HT-29 (cell line): ENCODE measurements at places on chromosomes 2 and 18. TPM values are rescaled to one million over a fixed set of nuclear protein-coding genes. Genes with fewer than 3 reads are reported as not detected.

TTR gene
- 1.3 and 2.8 TPM in 2 replicates for total RNA-seq

ANKRD39 gene
- total RNA-seq: 26.8 and 31.7 TPM in 2 replicates

SPP2 gene
- total RNA-seq: not detected in 2 replicates

WDR35 gene
- total RNA-seq: 3.9 and 4.4 TPM in 2 replicates

CNTNAP5 gene
- total RNA-seq: not detected in 2 replicates

PNKD gene
- 73.9 and 77.2 TPM in 2 replicates for total RNA-seq

SH3RF3 gene
- 0.05 and 0.16 TPM in 2 replicates for total RNA-seq

AQP4 gene
- not detected in 2 replicates for total RNA-seq

CLEC4F gene
- not detected in 2 replicates for total RNA-seq

IL1B gene
- 0.13 and 0.20 TPM in 2 replicates for total RNA-seq

RGPD6 gene
- 9.9 and 13.9 TPM in 2 replicates for total RNA-seq

KCNJ3 gene
- total RNA-seq: 2.2 and 2.3 TPM in 2 replicates

TM4SF20 gene
- total RNA-seq: 0.36 TPM in 1 of 2 replicates, not detected in the other

GRCh38 chr2:25692143-25692542 lies 18.8 kb upstream of the DTNB start:
- DNase-seq: no peak

GRCh38 chr2:99571533-99571932 lies 81.7 kb upstream of the REV1 start:
- DNase-seq: no peak

- DNase-seq: no peak
These were observed 104.0 kb downstream of the KCNE4 start for GRCh38 chr2:223155956-223156355.

DNA sequence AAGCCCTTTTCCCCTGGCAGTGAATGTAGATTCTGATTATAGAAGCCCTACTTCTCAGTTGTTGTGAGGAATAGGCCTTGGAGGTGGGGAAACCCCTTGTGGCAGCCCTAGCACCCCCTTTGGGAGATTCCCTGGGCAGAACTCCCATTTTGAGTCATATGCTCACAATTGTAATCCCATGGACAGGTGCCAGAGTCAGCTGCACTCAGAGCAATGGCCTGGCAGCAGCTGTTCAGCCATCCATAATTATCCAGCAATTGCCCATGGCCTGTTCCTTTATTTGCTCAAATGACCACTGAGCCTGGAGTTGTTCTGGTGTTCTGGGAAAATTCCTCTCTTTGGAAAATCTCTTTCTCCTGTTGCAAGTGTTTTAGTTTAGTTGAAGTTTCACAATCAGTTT lies 71.7 kb downstream of the PTRHD1 start:
- DNase-seq: no peak

- no peak for DNase-seq
These were observed 33.6 kb upstream of the CELF4 start for GRCh38 chr18:37598966-37599896.

DNA sequence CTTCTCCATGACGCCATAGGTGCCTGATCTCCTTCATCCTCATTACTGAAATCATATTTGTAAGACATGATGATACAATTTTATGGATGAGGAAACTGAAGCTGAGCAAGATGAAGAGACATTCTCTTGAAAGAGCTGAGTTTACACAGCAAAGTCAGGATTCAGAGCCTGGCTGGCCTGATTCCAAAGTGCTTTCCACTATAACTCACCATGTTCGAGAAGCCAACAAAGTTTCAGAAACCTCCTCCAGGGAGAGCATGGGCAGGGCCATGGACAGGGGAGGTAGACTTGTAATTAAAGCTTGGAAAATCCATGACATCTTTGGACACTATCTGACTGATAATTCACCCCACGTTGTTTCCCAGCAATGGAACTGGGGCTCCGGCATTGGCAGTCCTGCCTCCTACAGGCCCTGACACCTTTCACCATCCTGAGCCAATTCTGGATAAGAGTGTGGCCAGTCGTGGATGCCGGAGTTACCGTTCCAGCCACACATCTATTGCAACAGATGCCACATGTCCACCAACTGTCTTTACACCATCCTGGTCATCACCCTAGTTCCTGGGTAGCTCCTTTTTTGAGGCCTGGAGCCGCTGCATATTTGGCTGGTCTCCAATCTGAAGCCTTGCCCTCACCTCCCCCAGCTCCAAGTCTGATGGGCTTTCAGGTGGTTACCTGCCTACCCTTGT lies 85.0 kb upstream of the PPP1CB start:
- DNase-seq: no peak

GRCh38 chr18:38369772-38370690 lies 804.4 kb upstream of the CELF4 start:
- no peak for DNase-seq

GRCh38 chr18:79512461-79513380 lies 117.0 kb downstream of the NFATC1 start:
- DNase-seq: no peak

- DNase-seq: no peak
These were observed 92.1 kb downstream of the IRS1 start for GRCh38 chr2:226707499-226707898.

DNA sequence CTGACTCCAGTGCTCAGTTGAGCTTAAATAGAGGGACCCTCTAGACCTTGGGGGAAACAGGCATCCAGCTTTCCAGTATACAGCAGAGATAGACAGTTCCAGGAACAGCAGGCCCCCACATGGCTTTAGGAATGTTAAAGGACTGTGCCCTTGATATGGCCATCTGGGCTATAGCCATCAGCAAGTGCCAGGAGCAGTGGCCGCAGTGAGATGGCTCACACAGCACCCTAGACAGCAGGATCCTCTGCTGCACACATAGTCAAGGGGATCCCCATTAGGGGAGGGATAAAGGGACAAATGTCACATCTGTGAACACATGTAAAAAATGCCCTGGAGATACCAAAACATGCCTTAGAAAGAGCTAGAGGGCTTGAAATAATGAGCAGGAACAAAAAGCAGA lies 213.4 kb downstream of the PTH2R start:
- DNase-seq: no peak

GRCh38 chr2:239128706-239129105 lies 272.1 kb downstream of the HDAC4 start:
- DNase-seq: no peak

DNA sequence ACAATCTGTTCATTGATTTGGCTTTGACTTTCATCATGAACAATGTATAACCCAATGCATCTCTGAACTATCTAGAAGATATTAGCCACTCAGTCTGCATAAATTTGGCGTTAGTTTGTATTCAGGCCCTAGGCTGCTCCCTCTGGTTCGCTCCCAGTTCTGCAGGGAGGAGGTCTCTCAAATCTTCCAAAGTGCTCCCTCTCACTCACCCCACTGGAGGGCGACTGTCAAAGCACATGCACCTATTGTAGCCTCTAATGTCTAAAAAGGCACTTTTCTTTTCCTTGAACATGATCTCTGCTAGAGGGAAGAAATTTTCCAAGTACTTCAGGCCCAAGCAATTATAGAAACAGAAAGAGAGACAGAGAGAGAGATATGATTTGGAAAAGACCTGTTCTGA lies 291.5 kb downstream of the TDRD15 start:
- peak; percentile 7 for DNase-seq

DNA sequence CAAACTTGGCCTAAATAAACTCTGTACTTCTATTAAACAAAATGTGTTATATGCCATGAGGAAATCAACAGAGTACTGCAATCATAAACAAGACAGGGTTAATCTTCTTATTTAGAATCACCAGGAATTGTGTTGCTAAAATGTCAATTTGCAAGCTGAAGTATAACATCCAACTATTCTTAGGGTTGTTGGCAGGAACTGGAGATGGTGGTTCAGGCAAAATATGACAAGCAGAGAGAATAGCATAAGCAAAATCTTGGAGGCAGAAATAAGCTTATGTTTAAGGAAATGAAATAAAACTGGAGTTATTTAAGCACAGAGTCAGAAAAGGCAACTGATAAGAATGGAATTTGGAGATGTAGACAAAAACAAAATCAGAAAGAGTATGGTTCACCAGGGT lies 463.8 kb upstream of the SLC8A1 start:
- DNase-seq: no peak

DNA sequence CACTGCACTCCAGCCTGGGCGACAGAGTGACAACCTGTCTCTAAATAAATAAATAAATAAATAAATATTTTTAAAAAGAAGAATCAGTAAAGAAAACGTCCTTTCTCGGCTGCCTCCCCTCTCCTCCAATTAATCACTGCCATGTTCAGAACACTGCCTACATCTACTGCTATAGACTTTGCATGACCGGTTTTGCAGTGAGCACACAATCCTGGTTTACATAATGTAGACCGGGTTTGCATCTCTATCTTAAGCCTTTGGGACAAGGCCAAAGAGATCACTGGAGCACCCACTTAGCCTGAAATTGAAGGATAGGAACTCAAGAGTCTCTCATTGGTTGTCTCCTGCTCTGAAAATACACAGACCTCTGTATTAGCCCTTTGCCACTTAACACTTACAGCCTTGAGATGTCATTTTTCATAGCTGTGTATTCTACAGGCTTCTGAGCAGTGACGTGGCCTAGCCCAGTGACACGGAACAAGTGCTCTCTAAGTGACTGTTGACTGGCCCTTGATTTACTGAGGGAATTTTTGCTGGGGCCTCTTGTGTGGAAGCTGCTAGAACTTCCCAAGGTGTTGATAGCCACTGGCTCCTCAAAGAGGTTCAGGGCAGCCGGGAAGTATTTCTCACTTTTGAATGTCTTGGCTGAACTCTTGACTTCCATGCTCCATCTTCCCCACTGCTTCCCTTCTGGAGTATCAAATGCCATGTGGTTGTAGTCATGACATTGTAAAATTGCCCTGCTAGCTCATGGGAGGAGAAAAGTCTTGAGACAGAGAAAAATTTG lies 45.3 kb upstream of the CCBE1 start:
- no peak for DNase-seq

DNA sequence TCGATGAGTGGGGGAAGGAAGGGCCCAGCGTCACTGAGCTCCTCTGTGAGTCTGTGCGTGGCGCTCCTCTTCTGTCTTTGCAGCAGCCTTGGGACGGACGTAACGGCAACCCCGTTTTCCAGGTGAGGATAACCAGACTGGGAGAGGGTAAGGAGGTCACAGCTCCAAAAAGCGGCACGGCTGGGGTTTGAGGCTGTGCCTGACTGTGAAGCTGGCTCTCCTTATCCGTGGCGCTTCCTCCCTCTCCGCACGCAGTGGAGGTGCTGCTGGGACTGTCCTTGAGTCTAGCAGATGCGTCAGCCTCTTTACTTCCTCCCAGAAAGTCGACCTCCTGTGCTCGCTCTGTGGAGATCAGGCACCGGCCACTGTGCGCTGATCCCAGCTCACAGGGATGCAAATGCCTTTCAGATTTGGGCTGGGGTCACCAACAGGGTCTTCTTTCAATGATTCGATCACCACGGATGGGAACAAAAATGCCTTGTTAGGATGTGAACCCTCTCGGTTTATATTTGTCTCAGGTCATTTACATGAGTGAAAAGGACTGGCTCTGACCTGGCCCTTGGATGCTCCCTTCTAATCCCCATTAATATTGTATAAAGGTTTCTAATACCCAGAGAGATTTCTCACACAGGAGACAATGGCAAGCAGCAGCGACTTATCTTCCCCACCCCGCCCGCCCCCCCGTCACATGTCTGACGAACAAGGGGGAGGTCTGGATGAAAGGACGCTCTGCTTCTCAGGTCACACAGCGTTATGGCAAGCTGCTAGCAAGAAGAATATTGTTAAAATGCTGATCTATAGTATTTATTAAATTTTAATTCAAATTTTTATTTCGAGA lies 30.1 kb upstream of the E2F6 start:
- no peak for DNase-seq

DNA sequence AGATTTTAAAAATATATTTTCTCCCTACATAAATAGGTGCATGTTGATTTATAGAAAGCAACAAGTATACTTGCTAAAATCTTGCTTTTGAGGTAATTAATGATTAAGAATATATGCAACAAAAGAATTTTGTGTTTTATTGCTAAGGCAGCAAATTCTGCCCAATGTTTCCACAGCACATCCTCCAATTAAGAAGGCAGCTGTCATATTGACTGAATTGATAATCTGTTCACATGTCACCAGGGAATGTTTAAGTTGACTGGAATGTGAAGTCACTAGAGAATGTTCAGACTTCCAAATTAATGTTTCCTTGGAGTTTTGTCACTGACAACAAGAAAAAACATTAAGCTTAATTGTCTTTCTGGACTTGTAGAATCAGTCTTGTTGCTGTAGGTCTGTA lies 1602.7 kb upstream of the SLC39A10 start:
- no peak for DNase-seq

- no peak for DNase-seq
These were observed 820.2 kb downstream of the TRIB2 start for GRCh38 chr2:13536941-13537340.

DNA sequence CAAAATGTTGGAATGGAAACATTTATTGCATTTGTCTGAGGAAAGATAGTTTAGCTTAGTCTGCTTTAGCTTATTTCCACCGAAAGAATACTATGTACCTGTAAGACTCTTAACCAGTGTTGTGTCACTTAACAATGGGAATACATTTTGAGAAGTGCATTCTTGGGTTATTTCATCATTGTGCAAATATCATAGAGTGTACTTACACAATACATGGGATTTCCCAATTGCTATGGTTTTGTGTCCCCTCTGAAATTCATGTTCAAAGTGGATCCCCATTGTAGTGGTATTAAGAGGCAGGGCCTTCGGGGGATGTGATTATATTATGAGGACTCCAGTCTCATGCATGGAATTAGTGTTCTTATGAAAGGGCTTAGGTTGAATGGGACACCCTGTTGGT lies 249.4 kb upstream of the UBE2E3 start:
- no peak for DNase-seq

GRCh38 chr2:98757904-98758421 lies 27.0 kb upstream of the MGAT4A start:
- peak; percentile 68 for DNase-seq

DNA sequence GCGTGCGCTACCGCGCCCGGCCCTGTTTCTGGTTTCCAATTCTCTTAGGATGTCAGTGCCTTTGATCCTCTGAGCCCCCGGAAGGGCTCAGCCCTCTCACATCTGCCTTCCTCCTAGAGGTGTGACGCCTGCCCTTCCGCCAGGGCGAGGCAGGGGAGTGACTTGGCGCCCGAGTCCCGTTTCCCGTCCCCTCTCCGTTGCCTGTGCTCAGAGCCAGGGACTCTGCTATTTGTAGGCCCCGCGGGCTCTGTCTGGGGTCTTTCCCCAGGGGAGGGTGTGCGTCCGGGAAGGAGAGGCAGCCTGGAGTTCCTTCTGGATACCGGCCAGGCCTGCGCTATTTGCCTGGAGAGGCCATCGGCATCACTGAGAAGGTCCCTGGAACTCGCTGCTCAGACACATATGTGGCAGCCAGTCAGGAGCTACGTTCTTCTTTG lies 103.7 kb upstream of the TAF1B start:
- peak; percentile 32 for DNase-seq

- peak; percentile 99 for DNase-seq
These were observed 32.9 kb downstream of the HS1BP3 start for GRCh38 chr2:20617892-20618467.

DNA sequence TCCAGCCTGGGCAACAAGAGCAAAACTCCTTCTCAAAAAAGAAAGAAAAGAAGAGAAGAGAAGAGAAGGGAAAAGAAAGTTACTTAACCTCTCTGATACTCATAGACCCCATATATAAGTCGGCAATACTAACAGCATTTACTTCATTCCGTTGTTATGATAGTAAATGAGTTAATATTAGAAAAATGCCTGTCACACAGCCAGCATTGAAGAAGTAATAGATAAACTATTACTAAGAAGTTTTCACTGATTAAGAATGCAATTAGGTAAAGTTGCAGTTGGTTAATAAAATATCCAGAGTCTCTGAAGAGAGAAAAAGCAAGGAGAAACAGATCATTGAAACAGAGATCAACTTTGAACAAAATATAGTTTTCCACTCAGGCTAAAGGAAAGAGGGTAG lies 161.3 kb upstream of the UBE2E3 start:
- no peak for DNase-seq

- peak; percentile 91 for DNase-seq
These were observed 253.8 kb downstream of the TGIF1 start for GRCh38 chr18:3703732-3704176.
